ENCODE measurements at places on chromosomes 2 and 18. TPM values are rescaled to one million over a fixed set of nuclear protein-coding genes. Genes with fewer than 3 reads are reported as not detected.

OR6B2 gene
- total RNA-seq = not detected

HSPD1 gene
- 70.0 TPM for total RNA-seq

PRKAG3 gene
- total RNA-seq = not detected

POTEC gene
- not detected for total RNA-seq

ZNF638 gene
- 73.9 TPM for total RNA-seq

MZT2A gene
- 74.9 TPM for total RNA-seq

ERFE gene
- 0.33 TPM for total RNA-seq

TTN gene
- total RNA-seq = 3,257 TPM

EVX2 gene
- total RNA-seq = not detected

SNED1 gene
- total RNA-seq = 16.4 TPM

UGT1A9 gene
- total RNA-seq = not detected

CCDC102B gene
- total RNA-seq = 2.5 TPM

COLEC12 gene
- total RNA-seq = 10.9 TPM
